ENCODE measurements at places on chromosomes 7 and 10.

DNA sequence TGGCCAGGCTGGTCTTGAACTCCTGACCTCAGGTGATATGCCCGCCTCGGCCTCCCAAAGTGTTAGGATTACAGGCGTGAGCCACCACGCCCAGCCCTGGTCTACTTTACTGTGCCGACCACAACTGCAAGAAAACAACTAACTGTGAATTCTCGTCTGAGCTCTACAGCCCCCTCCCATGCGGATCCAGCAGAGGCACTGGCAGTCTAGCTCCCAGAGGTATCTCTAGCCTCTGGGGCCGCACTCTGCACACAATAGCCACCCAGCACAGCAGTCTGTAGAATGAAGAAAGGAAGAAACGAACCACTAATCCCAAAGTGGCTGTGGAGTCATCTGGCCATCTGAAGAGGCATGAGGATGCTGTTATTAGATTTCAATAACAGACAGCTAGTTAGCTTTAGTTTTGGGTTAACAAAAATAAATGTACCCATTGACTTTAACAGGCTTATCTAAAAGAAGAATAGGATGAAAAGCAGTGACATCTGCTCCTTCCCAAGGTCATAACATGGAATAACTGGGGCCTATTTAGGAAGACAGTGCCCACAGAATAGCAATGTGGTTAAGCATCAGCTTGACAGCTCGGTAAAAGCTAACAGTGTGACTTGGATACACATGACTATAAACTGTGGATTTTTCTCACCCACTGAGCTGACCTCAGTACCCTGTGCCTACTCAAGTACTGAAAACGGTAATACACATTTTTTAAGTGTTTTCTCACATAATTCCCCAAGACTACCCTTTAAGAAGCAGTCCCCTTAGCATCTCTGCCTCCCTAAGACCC, 131.9 kb downstream of the TNS3 start:
- DNase-seq = no peak

DNA sequence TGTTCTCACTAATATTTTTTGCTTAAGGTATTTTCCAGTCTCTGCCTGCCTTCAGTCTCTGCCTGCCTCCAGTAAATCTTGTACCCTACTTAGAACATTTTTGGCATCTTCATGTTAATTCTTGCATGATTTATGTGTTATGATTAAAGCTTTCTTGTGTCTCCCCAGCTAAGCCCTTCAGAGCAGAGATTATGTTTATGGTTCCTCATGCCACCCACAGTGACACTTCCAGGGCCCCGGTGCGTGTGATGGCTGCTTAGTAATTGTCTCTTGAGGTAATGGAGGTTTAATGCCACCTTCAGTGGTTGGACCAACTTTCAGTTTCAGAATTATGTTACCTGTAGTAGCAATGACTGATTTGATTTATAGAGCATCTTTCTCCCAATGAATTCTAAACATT, 70.6 kb upstream of the MET start:
- DNase-seq = no peak

DNA sequence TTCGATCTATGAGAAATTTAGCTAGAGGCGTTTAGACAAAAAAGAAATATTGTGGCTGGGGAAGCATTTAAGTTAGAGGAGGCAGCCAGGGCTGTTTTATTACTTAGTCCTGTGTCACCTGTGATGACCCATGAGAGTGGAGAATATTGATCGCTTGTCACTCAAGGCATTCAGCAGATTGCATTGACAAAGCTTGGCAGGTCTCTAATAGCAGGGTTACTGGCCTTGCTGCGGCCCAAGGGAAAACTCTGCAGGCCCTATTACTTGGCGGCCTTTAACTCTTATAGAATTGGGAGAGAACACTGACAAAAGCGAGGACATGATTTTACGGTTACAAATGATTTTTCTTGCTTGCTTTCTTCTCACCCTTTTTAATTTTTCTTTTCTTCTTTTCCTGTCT, 473.5 kb downstream of the AUTS2 start:
- no peak for DNase-seq

GRCh38 chr10:1163204-1163660, 107.0 kb downstream of the WDR37 start:
- DNase-seq = no peak

DNA sequence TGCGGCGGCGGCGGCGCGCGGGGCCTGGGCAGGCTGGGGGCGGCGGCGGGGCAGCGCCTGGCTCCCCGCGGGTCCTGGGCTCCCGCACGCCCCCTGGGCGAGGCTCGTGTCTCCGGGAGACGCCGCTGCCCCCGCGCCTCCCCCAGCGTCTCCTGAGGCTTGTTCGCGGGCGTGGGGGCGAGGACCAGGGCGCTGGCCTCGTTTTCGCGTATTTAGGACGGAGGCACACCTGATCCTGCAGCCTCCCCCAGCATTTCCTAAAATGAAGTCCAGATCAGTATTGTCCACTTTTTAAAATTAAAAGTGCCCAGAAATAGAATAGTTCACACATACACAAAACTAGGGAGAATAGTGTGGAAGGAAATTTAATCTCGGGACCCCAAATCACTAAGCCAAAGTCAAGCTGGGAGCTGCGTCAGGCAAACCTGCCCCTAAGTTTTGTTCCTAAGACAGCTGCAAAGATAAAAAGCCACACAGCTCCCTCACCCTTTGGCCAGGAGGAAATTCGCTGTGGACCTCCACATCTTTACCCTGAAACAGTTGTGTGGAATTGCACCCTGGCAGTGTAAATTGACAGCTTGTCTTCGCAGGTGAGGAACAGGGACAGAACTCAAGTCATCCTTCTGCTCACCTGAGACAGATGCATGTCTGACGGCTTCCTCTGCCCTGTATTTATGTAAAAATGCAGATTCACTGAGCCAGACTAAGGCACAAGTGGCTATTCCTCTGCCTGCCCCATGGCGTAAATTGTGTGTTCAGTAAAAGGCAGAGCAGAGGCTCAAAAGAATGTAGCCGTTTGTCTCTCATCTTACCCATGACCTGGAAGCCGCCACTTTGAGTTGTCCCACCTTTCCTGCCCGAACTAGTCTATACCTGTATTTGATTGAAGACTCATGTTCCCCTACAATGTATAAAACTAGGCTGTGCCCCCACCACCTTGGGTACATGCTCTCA, 740 bp downstream of the GALNT11 start:
- no peak for DNase-seq

GRCh38 chr7:88586219-88586618, 173.3 kb upstream of the ZNF804B start:
- DNase-seq = no peak

GRCh38 chr10:50506861-50507573, 116.7 kb downstream of the SGMS1 start:
- no peak for DNase-seq

- DNase-seq = peak; percentile 28
Measured at GRCh38 chr10:11178606-11179515, 161.2 kb downstream of the CELF2 start.

GRCh38 chr7:92598310-92598981, 8.3 kb upstream of the FAM133B start:
- no peak for DNase-seq

DNA sequence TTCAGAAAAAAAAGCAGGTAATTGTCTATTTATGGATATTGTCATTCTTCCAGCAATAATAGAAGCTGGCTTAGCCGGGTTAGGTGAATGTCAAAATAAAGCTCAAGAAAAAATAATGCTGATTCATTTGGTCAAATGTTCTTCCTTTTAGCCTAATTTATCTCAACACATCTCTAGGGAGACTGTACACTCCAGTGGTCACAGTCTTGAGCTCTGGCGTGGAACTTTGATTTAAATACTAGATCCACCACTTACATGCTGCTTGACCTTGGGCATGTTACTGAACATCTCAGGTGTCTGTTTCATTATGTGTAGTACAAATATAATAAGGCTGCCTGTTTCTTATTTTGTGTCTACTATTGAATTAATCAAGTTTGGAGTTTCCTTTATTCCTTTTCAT, 22.0 kb downstream of the PRTFDC1 start:
- no peak for DNase-seq

DNA sequence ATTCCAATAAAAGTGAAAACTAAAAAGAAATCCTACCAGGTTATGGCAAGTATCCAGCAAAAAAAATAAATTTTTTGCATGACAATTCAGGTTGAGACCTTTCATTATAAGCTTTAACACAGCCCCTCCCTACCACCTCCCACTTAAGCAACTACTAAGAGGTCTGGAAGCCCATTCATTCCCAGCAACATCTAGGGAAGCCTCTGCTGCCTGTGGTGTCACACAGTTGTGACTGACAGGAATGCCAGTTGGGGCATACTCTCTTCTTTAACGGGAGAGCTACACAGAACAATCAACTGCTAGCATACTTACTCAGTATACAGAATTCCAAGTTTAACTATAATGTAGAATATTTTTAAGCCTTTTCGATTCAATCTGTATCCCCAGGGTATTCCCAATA, 27.8 kb downstream of the ABI1 start:
- DNase-seq = no peak

DNA sequence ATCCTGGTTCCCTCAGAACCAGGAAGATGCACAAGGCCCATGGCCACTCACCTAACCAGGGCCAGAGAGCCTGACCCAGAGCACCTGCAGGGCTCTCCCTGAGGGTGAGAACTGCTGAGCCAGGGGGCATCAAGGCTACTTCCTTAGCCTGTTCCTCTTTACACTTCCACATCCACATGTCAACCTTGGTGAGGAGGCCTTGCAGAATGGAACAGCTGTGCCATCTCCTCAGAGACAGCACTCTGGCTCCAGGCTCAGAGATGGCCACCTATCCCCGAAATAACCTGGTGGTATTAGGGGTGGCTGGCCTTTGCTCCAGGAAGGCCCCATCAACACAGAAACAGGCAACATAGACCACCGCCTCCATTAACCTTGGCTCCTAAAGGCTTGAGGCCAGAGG, 473.0 kb downstream of the RPS24 start:
- DNase-seq = no peak

DNA sequence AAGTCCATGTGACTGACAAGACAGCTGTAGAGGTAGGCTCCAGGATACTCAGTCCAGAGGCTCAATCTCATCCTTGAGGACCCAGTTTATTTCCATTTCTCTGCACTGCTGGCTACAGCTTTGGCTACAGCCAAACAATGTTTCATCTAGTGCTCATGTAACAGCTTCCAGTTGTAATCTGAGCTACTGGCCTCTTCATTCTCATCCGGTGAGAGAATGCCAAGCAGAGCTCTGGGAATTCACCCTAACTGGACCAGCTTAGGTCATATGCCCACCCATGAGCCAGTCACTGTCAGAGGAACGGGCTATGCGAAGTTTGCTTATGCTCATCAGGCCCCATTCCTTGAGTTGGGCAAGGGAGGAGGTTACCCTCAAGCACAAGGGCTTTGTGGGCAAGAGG, 192.9 kb downstream of the EVX1 start:
- peak; percentile 60 for DNase-seq

GRCh38 chr7:44977959-44978335, 868 bp downstream of the MYO1G start:
- DNase-seq = no peak

DNA sequence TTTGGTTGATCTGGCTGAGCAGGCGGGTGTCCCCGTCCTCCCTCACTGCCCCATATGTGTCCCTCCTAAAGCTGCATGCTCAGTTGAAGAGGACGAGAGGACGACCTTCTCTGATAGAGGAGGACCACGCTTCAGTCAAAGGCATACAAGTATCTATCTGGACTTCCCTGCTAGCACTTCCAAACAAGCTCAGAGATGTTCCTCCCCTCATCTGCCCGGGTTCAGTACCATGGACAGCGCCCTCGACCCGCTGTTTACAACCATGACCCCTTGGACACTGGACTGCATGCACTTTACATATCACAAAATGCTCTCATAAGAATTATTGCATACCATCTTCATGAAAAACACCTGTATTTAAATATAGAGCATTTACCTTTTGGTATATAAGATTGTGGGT, 26.9 kb upstream of the TRIM56 start:
- DNase-seq = peak; percentile 33

GRCh38 chr7:16423761-16424160, 2.4 kb upstream of the CRPPA start:
- DNase-seq = no peak
